Jurkat, Clone E6-1 (cell line): ENCODE measurements at places on chromosomes 3 and 15.

DNA sequence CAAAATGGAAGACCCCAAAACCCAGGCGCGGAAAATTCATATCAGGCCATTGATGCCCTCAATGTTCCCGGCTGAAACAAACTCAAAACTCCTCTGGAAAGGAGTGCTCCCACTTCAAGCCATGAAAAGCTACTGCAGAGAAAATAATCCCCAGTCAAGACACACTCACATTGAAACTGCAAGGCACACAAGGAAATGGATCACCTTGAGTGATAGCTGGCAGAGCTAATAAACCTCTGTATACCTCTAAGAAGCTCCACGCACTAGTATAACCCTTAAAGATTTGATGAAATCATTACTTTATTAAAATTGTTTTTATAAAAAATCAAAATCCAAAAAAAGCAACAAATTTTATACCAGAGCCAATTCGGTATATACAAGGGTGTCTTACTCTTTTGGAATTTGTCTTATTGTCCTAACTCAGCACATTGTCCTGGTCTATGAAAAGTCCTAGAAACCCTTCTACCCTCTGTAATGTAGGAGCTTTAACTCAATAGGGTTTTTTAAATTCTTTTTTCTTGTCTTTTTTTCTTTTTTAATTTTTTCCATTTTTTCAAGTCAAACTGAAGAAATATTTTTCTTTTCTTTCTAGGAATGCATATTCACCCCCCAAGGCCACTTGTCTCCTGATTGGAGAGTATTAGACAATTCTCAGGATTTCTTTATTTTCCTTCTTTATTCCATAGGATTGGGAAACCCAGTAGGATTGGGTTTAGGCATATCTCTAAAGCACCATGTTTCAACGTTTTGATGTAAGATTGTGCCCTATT, 8.5 kb downstream of the CCR5AS start:
- no peak for DNase-seq

GRCh38 chr3:144312702-144313101, 341.1 kb downstream of the DIPK2A start:
- DNase-seq: no peak

- no peak for DNase-seq
These were observed 90.6 kb downstream of the CACNA1D start for GRCh38 chr3:53585049-53585448.

DNA sequence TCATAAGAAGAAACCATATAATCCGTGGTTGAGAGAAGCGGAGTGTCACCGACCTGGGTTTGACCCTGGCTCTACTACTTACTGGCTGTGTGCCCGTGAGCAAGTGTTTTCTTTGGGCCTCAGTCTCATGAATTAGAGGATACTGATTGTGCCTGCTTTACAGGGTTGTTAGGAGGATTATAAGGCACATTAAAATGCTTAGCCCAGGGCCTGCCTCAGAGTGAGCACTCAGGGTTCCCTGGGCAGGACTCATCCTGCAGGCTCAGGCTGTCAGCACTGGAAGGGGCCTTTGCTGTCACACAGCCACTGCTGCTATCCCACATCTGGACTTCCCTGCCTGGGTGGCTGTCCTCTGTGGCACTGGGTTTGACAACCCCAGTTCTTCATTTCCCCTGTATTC, 4.7 kb downstream of the PLA2G4F start:
- no peak for DNase-seq

GRCh38 chr15:28943611-28944230, 57.9 kb downstream of the APBA2 start:
- DNase-seq: no peak

DNA sequence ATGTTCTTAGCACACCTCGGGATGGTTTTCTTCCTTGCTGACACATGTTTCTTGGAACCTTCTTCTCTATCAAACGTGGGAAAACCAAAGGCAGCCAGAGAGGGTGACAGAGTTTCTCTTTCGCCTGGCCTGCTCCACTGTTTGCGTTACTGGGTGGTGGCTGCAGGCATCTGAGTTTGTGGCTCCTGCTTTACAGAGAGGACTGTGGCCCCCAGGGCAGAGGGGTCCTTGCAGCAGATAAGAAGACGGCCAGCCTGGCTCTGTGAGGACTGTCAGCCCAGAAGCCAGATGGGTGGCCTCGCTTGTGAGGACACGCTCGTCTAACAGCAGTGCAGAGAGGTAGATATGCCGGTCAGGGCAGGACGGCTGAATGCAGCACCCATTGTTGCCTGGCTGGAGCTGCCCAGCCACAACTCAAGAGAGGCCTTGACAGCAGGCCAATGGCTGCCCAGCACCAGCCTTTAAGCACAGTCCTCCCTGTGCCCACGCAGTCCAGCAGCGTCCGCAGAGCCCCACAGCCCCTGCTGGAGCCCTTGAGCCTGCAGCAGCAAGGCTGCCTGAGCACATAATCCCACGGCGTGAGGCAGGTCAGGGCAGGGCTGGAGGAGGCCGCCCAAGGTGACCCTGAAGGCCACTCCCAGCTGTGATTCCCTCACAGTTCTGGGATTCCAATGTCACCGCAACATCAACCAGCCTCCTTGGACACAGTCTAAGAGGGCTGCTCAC, 15.0 kb upstream of the SPTBN5 start:
- DNase-seq: no peak

GRCh38 chr3:29609328-29609811, 328.5 kb downstream of the RBMS3 start:
- no peak for DNase-seq

DNA sequence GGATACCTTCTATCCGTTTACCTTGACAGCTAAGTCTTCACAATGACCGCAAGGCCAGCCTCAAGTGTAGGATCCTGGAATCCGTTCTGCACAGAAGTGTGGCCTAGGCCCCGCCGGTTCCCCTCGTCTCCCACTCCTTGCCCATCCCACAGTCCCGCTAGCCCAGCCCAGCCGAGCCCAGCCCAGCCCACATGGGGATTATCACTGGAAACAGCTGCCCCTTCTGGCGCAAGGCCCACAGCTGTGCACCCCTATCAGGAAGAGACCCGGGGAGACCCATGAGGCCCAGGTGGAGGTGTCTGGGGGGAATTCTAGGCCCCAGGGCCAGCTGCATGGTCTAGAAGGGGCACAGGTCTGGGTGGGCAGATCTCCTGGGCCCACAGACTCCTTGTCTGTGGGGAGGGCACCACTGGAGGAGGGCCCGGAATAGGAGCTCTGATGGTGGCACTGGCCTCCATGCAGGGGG, 27.9 kb upstream of the KLF13 start:
- DNase-seq: no peak

- peak; percentile 39 for DNase-seq
These were observed 23.0 kb downstream of the HPS3 start for GRCh38 chr3:149152420-149152819.

DNA sequence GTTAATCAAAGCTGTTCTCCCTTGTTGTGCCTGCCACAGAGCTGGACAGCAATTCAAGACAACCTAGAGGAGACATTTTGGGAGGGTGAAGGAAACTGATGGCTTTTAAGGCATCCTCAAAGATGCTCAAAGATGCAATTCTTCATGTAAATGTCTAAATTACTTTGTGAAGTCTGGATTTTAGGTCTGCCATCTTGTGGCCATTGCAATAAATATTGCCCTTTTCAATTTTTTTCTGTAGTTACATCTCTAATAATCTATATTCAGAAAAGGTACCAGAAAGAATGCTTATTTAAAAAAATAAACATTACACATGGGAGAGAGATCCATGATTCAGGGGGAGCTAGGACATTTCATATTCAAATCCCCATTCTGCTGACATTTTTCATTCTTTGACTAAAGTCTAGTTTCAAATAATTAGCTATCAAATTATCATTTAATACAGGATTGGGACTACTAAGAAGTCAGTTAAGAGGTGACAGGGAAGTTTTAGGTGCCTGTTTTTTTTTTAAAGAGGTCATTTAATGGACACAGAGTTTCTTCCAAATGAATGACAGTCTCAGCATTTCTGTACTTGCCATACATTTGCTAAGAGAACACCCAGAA, 259.8 kb upstream of the WNT5A start:
- DNase-seq: peak; percentile 5

DNA sequence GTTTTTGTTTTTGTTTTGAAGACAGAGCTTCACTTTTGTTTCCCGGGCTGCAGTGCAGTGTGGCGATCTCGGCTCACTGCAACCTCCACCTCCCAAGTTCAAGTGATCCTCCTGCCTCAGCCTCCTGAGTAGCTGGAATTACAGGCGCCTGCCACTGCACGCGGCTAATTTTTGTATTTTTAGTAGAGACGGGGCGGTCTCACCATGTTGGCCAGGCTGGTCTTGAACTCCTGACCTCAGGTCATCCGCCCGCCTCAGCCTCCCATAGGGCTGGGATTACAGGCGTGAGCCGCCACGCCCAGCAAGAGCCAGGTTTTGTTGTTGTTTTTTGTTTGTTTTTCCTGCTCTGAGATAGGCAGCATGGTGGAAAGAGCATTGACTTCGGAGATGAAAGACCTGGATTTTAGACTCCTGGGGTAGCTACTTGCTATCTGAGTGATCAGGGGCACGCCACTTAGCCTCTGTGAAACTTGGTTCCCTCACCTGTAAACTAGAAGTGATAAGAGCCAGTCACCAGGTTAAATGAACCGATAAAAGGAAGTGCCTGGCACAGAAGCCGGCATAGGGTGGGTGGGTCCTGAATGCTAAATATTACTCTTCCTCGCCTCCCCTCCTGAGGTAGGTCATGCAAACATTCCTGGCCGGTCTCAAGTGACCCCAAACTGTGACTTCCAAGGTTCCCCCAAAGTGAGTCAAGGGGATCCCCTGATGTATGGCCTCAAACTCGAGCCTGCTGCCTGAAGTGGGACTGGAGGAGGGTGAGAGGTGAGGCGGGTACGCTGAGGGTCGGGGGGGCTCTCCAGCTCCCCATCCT, 62.9 kb upstream of the MCF2L2 start:
- DNase-seq: no peak

DNA sequence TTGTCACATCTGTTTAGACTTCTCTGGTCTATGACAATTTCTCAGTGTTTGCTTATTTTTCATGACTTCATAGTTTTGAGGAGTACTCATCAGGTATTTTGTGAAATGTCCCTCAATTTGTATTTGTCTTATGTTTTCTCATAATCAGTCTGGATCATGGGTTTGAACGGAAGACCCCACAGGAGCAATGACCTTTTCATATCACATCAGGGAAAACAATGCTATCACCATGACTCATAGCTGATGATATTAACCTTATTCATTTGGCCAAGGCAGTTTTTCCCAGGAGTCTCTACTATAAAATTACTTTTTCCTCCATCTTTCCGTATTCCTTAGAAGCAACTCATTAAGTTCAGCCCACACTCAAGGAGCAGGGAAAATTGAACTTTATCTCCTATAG, 32.7 kb downstream of the AADACL2 start:
- no peak for DNase-seq

DNA sequence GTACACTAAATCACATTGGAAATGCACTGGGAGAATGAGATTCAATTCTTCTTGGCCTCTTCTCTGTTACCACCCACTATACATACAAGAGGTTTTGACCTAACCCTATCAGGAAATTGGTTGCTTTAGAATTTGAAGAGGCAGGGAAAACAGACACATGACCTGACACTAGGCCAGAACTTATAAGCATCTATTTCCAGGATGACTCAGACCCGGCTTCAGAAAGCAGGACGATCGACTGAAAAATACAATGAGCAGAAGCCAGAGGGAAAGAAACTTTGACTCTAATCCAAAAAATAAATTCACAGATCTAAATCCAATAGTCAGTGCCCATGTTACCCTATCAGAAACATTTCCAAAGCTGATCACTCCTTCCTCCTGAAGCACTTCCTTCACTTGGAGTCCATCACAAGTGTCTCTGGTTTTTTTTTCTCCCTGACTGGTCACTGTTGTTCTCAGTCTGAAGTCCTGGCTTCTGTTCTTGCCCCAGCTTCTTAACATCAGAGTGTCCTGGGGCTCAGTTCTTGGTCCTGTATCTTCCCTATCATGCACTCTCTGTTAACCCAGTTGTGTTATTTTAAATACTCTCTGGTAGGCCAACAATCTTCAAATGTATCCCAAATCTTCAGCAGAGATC, 133.6 kb downstream of the P2RY1 start:
- no peak for DNase-seq

DNA sequence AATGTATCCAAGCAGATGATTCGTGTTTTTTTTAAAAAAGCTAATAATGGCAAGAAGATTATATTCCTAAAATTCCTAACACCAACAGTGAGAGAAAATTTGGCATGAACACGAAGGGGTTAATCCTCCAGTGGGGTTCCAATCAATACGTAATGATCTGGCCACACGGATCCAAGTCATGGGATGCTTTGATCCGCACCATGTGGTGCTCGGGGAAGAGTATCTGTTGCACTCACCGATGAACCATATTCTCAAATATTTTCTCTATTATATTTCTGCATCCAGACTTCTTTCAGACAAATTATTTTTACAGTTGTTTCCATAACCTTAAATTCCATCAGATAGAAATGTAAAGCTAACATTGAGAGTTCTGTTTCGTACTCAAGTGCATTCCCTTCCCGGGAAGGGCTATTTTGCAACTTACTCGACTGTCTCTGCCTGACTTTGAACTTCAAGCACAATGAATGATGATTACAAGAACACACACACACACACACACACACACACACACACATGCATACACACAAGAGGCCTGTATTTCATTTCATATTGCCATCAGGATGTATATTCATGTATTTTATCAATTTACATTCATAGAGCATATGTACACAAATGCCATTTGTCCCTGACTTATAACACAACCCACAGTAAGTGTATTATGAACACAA, 567.2 kb downstream of the FOXP1 start:
- no peak for DNase-seq

- DNase-seq: no peak
These were observed 72.7 kb upstream of the ABI3BP start for GRCh38 chr3:101065962-101066361.

DNA sequence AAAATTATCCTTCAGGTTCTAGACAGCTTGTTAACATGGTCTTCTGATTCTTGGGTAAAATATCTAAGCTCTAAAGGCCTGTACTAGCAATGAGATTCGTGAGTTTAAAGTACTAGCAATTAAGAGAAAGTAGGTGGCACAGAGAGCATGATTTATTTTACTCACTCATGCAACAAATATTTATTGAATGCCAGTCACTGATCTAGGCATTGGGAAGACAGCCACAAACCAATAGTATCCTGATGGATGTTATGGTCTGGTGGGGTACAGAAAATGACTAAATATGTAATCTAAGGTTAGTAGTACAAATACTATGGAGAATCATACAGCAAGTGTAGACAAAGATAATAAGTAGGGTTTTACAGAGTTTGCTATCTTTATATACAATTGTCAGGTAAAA, 751.3 kb downstream of the ZNF385D start:
- DNase-seq: no peak

GRCh38 chr3:8658306-8659212, 14.0 kb upstream of the SSUH2 start:
- no peak for DNase-seq

DNA sequence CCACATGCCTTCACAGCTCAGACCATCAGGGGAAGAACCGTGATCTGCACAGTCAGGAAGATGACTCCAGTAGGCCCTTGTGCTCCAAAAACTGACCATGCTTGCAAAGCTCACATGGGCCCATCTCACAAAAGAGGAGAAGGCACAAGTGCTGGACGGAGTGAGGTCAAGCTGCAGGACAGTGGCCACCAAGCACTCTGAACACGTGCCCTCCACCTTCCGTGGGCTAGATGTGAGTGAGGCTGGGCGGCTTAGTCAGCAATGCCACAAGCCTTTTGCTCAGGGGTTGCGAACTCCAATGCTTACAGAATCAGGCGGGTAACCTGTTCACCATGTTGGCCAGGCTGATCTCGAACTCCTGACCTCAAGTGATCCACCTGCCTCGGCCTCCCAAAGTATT, 70.9 kb downstream of the SCN5A start:
- DNase-seq: no peak
